ENCODE measurements at places on chromosomes 3 and 15. TPM values are rescaled to one million over a fixed set of nuclear protein-coding genes. Genes with fewer than 3 reads are reported as not detected.

The DNAH12 gene
- total RNA-seq = under 0.01 TPM

The RPL15 gene
- 2,429 TPM for total RNA-seq

The EOMES gene
- not detected for total RNA-seq

The HESX1 gene
- 0.79 TPM for total RNA-seq

The HEXA gene
- 74.7 TPM for total RNA-seq

The FMN1 gene
- total RNA-seq = 26.4 TPM

The ARNT2 gene
- total RNA-seq = 1.3 TPM

The IQCB1 gene
- 10.4 TPM for total RNA-seq

The KLHL40 gene
- total RNA-seq = not detected

The CLRN1 gene
- not detected for total RNA-seq

The CFAP100 gene
- total RNA-seq = not detected

The GP5 gene
- total RNA-seq = under 0.01 TPM

The CNTN3 gene
- total RNA-seq = 0.17 TPM

The GRM7 gene
- not detected for total RNA-seq

The ERC2 gene
- not detected for total RNA-seq

The IQSEC1 gene
- total RNA-seq = 13.1 TPM

The CYP1A2 gene
- total RNA-seq = not detected

The GOLGA6L10 gene
- total RNA-seq = 1.1 TPM

The CCRL2 gene
- 0.16 TPM for total RNA-seq

The PYGO1 gene
- total RNA-seq = 6.3 TPM

The CTXN2 gene
- total RNA-seq = not detected

The FOXB1 gene
- total RNA-seq = not detected

The EPHA6 gene
- 0.26 TPM for total RNA-seq

The CCDC80 gene
- total RNA-seq = 281 TPM

The TGM5 gene
- total RNA-seq = not detected

The FAM131A gene
- total RNA-seq = 19.2 TPM

The PATL2 gene
- 1.4 TPM for total RNA-seq

The NAALADL2 gene
- total RNA-seq = 9.5 TPM

The PP2D1 gene
- not detected for total RNA-seq

The TRIM69 gene
- 15.4 TPM for total RNA-seq

The SLC28A2 gene
- not detected for total RNA-seq

The C3orf38 gene
- 30.1 TPM for total RNA-seq

The SAMMSON gene
- not detected for total RNA-seq

The CD47 gene
- total RNA-seq = 86.5 TPM

The MYO5A gene
- total RNA-seq = 27.4 TPM

The DLEC1 gene
- total RNA-seq = 0.09 TPM

The LMAN1L gene
- total RNA-seq = not detected

The AP3B2 gene
- total RNA-seq = 0.79 TPM

The LTF gene
- not detected for total RNA-seq

The MED12L gene
- total RNA-seq = 0.09 TPM

The SGO1 gene
- total RNA-seq = 0.17 TPM

The PLSCR5 gene
- not detected for total RNA-seq

The PRR20G gene
- not detected for total RNA-seq

The RPSA gene
- total RNA-seq = 1,881 TPM

The GNB5 gene
- total RNA-seq = 47.9 TPM

All from bronchial smooth muscle cell (primary cell).